ENCODE measurements at places on chromosomes 4 and X.

- H3K4me1 ChIP-seq: no peaks in the 10 kb centered on the region
- no peak for DNase-seq
- no peak overlapping the region for H3K4me3 ChIP-seq
- no peaks in the 10 kb centered on the region for H3K36me3 ChIP-seq
- no peaks in the 10 kb centered on the region for H3K27me3 ChIP-seq
- H3K27ac ChIP-seq: no peak overlapping the region
Measured at GRCh38 chr4:180528003-180528402, 1715.2 kb upstream of the TENM3 start.

DNA sequence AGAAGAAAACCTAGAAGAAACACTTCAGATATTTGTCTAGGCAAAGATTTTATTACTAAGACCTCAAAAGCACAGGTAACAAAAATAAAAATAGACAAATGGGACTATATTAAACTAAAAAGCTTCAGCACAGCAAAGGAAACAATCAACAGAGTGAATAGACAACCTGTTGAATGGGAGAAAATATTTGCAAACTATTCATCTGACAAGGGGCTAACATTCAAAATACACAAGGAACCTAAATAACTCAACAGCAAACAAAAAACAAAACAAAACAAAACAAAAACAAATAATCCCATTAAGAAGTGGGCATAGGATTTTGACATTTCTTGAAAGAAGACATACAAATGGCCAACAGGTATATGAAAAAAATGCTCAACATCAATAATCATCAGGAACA, 192.7 kb upstream of the ZCCHC13 start:
- no peak for DNase-seq
- H3K4me3 ChIP-seq: no peak overlapping the region
- H3K27ac ChIP-seq: no peak overlapping the region

GRCh38 chr4:108512615-108513505, 107.5 kb upstream of the RPL34 start:
- H3K27ac ChIP-seq: no peak overlapping the region
- no peaks in the 10 kb centered on the region for H3K36me3 ChIP-seq
- H3K27me3 ChIP-seq: peaks cover 20% of the 10 kb centered on the region
- no peaks in the 10 kb centered on the region for H3K4me1 ChIP-seq

DNA sequence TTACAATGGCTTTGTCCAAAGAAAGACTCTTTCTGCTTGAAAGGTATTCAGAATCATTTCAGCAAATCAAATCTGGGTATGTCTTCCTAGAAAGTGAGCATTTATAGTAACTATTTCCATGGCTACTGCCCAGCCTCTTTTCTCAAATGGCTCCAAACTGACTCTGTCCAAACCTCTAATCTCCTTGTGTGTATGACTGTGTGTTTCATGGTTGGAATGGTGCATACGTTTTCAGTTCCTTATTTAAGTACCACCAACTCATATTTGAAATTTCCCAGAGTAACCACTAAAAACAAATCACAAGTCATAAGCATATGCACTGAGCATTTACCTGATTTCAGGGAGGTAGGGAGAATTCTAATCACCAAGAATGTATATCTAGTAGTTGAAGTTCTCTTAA, 106.0 kb downstream of the TMEM144 start:
- no peaks in the 10 kb centered on the region for H3K27me3 ChIP-seq
- H3K4me3 ChIP-seq: no peak overlapping the region
- no peak for DNase-seq
- H3K27ac ChIP-seq: no peak overlapping the region
- no peaks in the 10 kb centered on the region for H3K4me1 ChIP-seq
- H3K36me3 ChIP-seq: no peaks in the 10 kb centered on the region

DNA sequence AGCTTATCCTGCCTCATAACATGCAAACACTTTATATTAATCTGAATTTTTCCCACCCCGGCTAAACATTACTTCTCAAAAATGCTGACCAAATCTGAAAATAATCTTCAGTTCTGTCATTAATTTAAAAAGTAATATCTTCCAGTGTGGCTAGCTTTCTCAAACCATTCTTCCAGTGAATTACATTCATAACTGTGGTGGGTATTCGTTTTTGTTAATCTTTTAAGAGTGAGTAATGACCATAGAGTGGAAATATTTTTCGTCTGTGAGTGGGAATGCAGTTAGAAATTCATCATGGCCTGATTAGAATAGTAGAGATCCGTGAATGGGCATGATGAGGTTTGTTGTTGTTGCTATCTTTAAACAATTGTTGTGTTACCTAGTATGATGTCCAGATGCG, 138.6 kb upstream of the SFRP2 start:
- no peak overlapping the region for H3K27ac ChIP-seq
- DNase-seq: no peak
- H3K4me3 ChIP-seq: no peak overlapping the region
- H3K36me3 ChIP-seq: no peaks in the 10 kb centered on the region

- no peak overlapping the region for H3K27ac ChIP-seq
- H3K27me3 ChIP-seq: no peaks in the 10 kb centered on the region
- DNase-seq: no peak
- H3K36me3 ChIP-seq: peaks cover 10% of the 10 kb centered on the region
- no peak overlapping the region for H3K4me3 ChIP-seq
- H3K4me1 ChIP-seq: no peaks in the 10 kb centered on the region
Measured at GRCh38 chr4:853416-853781, 27.5 kb upstream of the CPLX1 start.

GRCh38 chrX:131827935-131828334, 195.2 kb upstream of the STK26 start:
- no peak overlapping the region for H3K4me3 ChIP-seq
- H3K27me3 ChIP-seq: no peaks in the 10 kb centered on the region
- H3K27ac ChIP-seq: no peak overlapping the region

GRCh38 chr4:143358923-143359643, 22.4 kb downstream of the GAB1 start:
- no peaks in the 10 kb centered on the region for H3K36me3 ChIP-seq
- no peaks in the 10 kb centered on the region for H3K27me3 ChIP-seq
- H3K4me3 ChIP-seq: no peak overlapping the region
- no peaks in the 10 kb centered on the region for H3K4me1 ChIP-seq

- DNase-seq: no peak
- H3K4me1 ChIP-seq: no peaks in the 10 kb centered on the region
- H3K36me3 ChIP-seq: peaks cover 21% of the 10 kb centered on the region
- no peak overlapping the region for H3K4me3 ChIP-seq
- H3K27ac ChIP-seq: no peak overlapping the region
Measured at GRCh38 chr4:88045021-88045420, 37.6 kb downstream of the PKD2 start.

- no peaks in the 10 kb centered on the region for H3K4me1 ChIP-seq
- H3K27ac ChIP-seq: no peak overlapping the region
- H3K4me3 ChIP-seq: no peak overlapping the region
- H3K36me3 ChIP-seq: no peaks in the 10 kb centered on the region
- DNase-seq: no peak
- no peaks in the 10 kb centered on the region for H3K27me3 ChIP-seq
Measured at GRCh38 chr4:7412554-7412912, 22.2 kb downstream of the PSAPL1 start.

GRCh38 chr4:17526695-17527477, 11.9 kb downstream of the CLRN2 start:
- H3K27me3 ChIP-seq: peaks cover 4% of the 10 kb centered on the region
- DNase-seq: no peak
- no peaks in the 10 kb centered on the region for H3K4me1 ChIP-seq
- H3K36me3 ChIP-seq: no peaks in the 10 kb centered on the region

- no peaks in the 10 kb centered on the region for H3K4me1 ChIP-seq
- H3K27me3 ChIP-seq: no peaks in the 10 kb centered on the region
- H3K27ac ChIP-seq: no peak overlapping the region
Measured at GRCh38 chr4:13980317-13981310, 353.1 kb upstream of the BOD1L1 start.

DNA sequence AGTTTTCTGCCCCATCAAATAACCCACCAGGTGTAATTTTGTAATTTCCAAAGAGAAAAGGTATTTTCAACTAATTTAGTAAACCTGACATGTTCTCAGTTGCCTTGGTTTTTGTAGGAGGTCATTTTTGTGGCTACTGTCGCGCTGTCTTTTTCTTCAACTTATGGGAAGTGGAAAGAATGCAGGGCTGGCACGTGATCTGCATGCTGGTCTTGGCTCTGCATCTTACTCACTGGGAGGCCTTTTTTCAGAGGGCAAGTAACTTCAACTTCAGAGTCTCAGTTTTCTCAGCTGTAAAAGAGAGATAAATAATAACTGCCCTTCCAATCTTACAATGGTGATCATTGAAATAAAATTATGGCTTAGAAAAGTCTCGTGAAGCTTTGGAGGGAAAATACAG, 109.9 kb upstream of the SMIM10 start:
- H3K4me3 ChIP-seq: no peak overlapping the region
- DNase-seq: no peak
- no peaks in the 10 kb centered on the region for H3K27me3 ChIP-seq
- no peak overlapping the region for H3K27ac ChIP-seq

GRCh38 chr4:87316961-87317360, 5.7 kb downstream of the HSD17B13 start:
- DNase-seq: no peak
- no peaks in the 10 kb centered on the region for H3K36me3 ChIP-seq

- no peak overlapping the region for H3K4me3 ChIP-seq
- H3K4me1 ChIP-seq: no peaks in the 10 kb centered on the region
- H3K27ac ChIP-seq: no peak overlapping the region
Measured at GRCh38 chr4:141614878-141615586, 21.4 kb upstream of the IL15 start.

DNA sequence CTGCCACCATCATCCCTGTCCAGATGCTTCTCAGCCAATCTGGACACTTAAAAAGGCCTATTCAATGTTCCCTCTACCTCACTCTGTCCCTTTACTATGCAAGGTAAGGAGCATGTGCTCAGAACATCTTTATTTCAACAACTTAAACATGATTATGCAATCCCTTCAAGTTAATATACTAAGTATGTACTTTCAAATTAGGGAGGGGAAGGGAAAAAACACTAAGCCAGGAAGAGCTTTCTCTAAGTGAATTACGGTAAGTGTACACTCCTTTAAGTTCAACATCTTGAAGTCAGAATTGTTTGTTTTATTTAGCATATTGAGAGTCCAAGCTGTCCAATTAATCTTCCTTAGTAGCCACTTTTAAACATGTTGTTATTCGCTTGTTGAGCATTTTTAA, 14.1 kb downstream of the SLC10A7 start:
- peaks cover 5% of the 10 kb centered on the region for H3K4me1 ChIP-seq
- DNase-seq: no peak
- no peaks in the 10 kb centered on the region for H3K36me3 ChIP-seq
- H3K27me3 ChIP-seq: no peaks in the 10 kb centered on the region

DNA sequence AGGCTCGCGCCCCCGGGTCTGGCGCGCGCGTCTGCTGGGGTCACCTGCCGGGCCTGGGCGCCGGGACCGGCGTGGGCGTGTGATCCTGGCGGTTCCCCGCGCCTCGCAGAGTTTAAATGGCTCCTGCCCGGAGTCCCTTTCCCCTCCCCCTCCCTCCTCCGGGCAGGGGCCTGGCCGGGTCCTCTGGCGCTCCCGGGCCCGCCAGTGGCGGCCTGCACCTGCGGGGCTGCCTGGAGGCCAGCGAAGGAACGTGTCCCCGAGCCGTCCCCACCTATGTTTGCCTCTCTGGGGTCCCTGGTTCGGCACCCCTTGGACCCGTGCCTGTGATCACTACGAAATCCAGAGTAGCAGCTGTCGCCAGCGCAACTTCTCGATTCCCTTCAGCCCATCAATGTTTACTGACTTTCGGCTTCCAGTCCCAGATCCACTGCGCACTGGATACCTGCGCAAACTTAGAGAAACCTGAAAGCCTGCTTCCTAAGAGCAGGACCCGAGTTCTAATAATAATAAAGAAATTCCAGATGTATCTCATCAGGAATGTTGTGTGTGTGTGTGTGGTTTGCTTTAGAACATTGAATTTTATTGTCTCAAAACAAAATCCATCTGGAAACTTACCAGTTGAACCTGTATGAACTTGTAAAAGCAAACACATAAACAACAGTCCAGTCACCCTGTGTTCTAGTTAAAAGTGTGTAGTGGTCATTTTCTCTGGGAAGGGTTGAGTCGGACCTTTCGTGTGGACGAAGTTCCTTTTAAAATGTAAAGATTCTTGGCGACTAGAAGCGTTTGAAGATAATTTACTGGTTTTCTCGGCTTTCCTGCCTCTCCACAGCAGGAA, 788 bp downstream of the SHROOM2 start:
- DNase-seq: no peak
- peaks cover 20% of the 10 kb centered on the region for H3K4me1 ChIP-seq
- peak overlapping the region; percentile 63 for H3K27ac ChIP-seq
- no peaks in the 10 kb centered on the region for H3K27me3 ChIP-seq

DNA sequence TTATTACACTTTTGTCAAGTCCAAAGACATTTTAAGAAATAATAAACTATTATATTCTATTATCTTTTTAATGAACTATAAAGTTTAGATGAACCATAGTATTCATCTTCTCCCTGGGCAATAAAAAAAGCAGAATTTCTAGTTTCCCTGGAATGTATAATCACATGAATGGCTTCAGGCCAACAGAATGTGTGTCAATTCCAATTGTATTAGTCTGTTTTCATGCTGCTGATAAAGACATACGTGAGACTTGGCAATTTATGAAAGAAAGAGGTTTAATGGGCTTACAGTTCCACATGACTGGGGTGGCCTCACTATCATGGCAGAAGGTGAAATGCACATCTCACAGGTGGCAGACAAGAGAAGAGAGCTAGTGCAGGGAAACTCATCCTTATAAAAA, 70.7 kb upstream of the ANXA10 start:
- H3K4me1 ChIP-seq: no peaks in the 10 kb centered on the region
- no peaks in the 10 kb centered on the region for H3K36me3 ChIP-seq
- no peak for DNase-seq
- H3K27ac ChIP-seq: no peak overlapping the region
- H3K4me3 ChIP-seq: no peak overlapping the region
- no peaks in the 10 kb centered on the region for H3K27me3 ChIP-seq

DNA sequence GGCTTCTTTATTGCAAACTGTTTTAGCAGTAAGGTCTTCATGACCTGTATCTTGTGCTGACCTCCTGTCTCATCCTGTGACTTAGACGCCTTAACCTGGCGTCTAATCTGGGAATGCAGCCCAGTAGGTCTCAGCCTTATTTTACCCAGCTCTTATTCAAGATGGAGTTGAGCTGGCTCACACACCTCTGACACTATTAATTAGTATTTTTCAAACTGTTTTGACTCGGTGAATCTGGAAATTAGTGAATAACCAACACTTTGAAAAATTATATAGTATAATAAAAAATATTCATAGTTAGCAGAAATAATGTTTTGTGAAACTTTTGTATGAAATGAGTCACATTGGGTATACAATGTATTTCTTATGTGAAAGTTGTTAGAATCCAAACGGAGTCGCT, 189.4 kb downstream of the PDGFRA start:
- no peak overlapping the region for H3K4me3 ChIP-seq
- no peak overlapping the region for H3K27ac ChIP-seq
- peaks cover 12% of the 10 kb centered on the region for H3K27me3 ChIP-seq

All from HCT116 (cell line).